Upper lobe of right lung (tissue), 1 donor: ENCODE measurements at places on chromosomes 12 and 14.

GRCh38 chr12:100753837-100754236 lies 40.7 kb upstream of the ANO4 start:
- DNase-seq = no peak

- DNase-seq = no peak
Observed at GRCh38 chr14:61878931-61879330, 116.7 kb downstream of the SNAPC1 start.

DNA sequence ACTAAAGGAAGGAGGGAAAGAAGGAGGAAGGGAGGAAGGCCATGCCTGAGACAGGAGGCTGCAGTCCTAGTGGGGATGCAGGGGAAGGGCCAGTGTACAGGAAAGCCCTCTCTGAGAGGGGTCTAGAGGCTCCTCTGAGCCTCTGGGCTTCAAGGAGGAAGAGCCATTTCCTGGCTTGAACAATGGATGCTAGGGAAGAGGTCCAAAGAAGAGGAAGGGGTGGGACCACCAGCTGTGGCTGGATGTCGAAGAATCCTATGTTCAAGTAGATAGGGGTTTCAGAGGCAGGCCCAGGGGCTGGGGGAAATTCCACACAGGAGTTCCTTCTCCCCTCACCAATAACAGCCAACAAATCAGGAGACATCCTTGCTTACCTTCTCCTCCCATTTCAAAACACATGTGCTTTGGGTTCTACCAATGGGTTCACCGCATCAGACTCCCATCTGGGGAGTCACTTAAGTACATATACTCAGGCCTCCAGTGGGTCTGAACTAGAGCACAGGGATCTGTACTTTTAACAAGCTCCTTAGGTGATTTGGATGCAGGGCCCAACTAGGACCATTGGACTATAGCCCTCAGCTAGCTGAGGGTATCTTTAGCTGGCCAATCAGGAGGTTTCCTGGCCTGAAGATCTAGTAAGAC lies 32.4 kb downstream of the PRPF40B start:
- DNase-seq = no peak

DNA sequence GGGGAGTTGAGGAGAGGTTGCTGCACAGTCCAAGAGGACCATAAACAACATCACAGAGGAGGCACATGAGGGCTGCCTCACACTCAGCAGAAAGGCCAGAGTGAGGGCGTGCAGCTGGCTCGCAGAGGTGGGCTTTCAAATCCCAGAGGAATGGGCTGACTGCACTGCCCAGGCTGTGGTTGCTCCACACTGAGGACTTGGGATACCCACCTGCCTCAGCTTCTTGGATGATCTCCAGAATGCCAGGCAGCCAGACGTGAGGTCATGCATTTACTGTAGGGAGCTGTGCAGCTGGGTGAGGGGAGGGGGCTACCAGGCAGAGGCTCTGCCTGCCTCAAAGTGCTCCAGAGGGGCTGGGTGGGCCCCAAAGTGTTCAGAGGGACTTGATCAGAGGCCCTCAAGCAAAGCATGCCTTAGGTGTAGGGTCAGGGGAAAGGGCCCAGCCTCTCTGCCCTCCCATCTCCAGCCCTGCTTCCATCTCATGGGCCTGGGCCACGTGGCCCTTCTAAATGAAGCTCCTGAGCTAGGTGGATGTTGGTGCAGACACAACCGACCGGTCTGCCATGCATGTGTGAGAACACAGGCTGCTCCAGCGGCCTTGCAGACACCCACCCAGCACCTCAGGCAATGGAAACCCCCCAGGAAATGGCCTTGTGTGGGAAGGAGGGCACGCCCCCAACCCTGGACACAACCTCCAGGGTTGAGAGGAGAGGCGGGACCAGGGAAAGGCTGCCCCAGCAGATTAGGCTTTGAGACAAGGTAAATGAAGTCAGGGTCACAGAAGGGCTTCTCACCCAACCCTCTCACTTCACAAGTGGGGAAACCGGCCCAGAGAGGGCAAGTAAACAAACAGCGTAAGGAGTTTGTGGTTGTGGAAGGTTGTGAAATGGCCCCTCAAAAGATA lies 90.8 kb downstream of the NTF3 start:
- no peak for DNase-seq

- peak; percentile 50 for DNase-seq
Observed at GRCh38 chr12:23950210-23950774, 822 bp upstream of the SOX5 start.

GRCh38 chr12:115968211-115968610 lies 309.3 kb downstream of the MED13L start:
- DNase-seq = no peak

- DNase-seq = no peak
Observed at GRCh38 chr12:55673638-55674037, 34.1 kb downstream of the ITGA7 start.

GRCh38 chr12:8127138-8127537 lies 3.7 kb downstream of the CLEC4A start:
- DNase-seq = no peak

- no peak for DNase-seq
Observed at GRCh38 chr14:55450539-55450938, 10.1 kb upstream of the TBPL2 start.

- no peak for DNase-seq
Observed at GRCh38 chr12:101021911-101022388, 188.1 kb downstream of the SLC5A8 start.

GRCh38 chr12:6384499-6385436 lies 806 bp downstream of the LTBR start:
- DNase-seq = no peak

GRCh38 chr12:65525491-65526141 lies 247.1 kb downstream of the MSRB3 start:
- DNase-seq = no peak

DNA sequence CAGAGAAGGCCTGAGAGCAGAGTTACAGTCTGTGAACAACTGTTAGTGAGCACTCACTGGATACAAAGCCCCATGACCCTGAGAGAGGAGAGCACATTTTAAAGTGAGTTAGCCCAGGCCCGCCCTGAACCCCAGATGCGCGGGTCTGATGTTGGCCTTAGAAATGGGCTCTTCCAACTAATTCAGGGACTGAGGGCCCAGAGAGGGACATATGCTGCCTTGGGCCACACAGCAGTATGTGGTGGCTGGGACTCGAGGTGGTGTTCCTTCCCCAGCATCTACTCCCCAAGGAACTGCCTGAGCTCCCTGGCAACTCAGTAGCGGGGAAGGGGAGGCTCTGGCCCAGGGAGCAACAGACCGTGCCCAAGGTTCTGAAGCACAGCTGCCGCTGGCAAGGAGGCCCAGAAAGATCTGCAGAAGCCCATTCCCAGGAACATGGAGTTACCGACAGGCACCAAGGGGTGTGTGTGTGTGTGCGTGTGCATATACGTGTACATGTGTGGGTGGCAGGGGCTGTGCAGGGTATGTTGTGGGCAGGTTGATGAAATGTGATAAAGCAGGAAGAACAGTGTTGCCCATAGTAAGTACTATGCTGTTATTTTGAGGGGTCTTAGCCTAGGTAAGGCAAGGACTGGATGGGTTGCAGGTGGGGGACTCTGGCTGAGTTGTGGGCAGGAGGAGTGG lies 40.5 kb downstream of the KRT80 start:
- no peak for DNase-seq

DNA sequence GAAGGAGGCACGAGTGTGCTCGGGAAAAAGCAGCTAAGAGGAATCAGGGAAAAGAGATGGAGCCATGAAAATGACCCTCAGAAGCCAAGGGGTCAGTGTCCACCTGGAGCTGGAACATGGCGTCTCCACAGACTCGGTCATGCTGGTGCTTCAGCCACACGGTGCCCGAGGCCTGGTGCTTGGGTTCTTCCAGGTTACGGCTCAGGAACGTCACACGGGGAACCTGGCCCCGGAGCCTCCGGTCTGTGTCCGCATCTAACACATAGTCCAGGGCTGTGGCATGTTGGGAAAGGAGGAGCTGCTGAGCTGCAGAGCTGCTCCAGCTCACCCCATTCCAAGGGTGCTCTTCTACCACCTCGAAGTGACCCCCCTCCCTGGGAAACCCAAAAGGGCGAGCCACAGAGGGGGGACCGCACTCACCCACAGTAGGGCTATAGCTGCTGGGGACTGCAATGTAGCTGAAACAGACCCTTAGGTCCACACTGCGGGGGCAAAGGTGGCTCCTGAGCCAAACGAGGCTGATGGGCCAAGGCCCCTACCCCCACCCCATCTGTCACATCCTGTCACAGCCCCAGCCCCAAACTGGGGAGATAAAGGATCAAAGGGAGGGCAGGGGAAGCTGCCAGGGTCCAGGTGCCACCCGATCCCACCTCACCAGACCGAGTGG lies 10.8 kb downstream of the ITGA7 start:
- DNase-seq = peak; percentile 40

- peak; percentile 85 for DNase-seq
Observed at GRCh38 chr12:123150744-123151456, at the start of gene PITPNM2. PITPNM2 (minus strand) TSS chr12:123151090; CDS start chr12:123034590, 116,500 bp downstream.

GRCh38 chr12:81086342-81086741 lies 8.5 kb downstream of the ACSS3 start:
- DNase-seq = no peak

DNA sequence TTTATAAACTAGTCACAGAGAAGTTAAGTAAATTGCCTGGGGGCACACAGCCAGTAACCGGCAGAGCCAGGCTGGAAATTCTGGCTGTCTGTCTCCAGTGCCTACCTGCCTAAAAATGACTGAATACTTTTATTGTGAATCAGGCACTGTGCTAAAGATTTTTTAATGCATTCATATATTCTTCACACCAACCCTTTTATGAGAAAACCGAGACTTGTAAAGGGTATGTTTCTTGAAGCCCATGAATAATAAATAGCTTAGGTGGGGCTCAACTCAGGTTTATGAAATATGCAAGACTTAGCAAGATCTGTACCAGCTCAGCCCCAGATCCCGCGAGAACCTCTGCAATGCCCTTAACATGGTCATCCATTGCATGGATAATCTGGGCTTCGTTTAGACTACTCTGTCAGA lies 60.8 kb downstream of the TMCC3 start:
- no peak for DNase-seq

DNA sequence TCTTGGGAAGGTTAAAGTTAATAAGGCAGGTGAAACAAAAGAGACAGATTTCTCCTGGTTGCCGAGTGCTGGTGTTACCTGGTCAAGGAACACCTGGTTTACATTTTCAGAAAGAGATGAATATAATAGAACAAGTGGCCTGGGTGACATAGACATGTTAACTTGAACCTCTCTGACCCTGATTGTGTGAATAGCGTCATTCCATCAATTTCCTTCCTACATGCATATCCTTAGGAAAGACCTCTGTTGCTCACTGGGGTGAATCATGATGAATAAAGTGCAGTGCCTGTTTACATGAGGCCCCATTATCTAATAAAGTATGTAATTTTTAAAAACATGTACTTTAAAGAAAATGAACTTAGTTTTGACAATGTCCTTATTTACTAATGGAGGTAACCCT lies 1822.9 kb upstream of the FLRT2 start:
- no peak for DNase-seq

- no peak for DNase-seq
Observed at GRCh38 chr12:69266036-69266635, 26.8 kb downstream of the CPSF6 start.

GRCh38 chr12:100365411-100365810 lies 8.5 kb downstream of the SLC17A8 start:
- DNase-seq = no peak

DNA sequence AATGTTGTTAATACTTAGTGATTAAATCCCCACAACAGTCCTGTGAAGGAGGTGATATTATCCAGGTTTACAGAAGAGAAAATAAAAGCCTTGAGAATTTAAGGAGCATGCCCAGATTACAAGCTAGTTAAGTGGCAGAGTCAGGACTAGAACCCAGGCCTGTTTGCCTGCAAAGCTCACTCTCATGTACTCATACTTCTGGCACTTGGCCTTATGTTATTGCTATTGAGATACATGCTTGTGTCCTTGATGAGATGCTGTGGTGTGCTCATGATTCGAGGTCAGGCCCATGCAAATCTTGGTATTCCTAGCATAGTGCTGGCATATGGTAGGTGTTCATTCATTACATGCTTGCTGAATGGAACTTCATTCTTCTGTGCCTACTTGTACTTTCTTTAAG lies 7.6 kb upstream of the EID3 start:
- DNase-seq = no peak

GRCh38 chr12:79596719-79597350 lies 93.9 kb downstream of the PAWR start:
- no peak for DNase-seq

GRCh38 chr14:90168425-90169105 lies 87.8 kb upstream of the PSMC1 start:
- DNase-seq = no peak

GRCh38 chr14:75418850-75419768 lies 8.7 kb upstream of the JDP2 start:
- peak; percentile 75 for DNase-seq

GRCh38 chr12:110253176-110253575 lies 27.9 kb upstream of the ATP2A2 start:
- DNase-seq = peak; percentile 63

GRCh38 chr14:57657487-57657886 lies 163.8 kb upstream of the CCDC198 start:
- no peak for DNase-seq

DNA sequence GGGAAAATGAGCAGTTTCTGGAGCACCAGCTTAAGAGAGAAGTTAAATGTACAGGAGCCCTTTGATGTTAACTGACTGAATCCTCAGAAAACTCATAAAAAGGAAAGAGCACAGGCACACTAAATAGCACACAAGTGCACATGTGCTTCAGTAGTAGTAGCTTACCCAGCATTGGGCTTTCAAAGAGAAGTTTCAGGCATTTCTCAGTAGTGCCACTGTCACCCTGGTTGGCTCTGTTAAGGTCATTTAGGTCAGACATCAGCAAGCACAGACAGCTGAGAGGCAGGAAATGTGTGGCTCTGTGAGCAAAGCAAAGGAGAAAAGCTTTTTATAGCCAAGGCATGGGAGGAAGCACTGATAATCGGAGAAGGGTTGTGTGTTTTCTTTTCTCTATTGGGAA lies 96.3 kb upstream of the HIF1A start:
- DNase-seq = no peak

GRCh38 chr12:11855983-11856374 lies 206.5 kb downstream of the ETV6 start:
- DNase-seq = no peak
